ENCODE measurements at places on chromosomes 1 and 21.
A peak's percentile ranks its signal among the peaks of the same experiment; 100 is the strongest.

GRCh38 chr1:179476484-179476883, 99.3 kb downstream of the NPHS2 start:
- no peak for DNase-seq

DNA sequence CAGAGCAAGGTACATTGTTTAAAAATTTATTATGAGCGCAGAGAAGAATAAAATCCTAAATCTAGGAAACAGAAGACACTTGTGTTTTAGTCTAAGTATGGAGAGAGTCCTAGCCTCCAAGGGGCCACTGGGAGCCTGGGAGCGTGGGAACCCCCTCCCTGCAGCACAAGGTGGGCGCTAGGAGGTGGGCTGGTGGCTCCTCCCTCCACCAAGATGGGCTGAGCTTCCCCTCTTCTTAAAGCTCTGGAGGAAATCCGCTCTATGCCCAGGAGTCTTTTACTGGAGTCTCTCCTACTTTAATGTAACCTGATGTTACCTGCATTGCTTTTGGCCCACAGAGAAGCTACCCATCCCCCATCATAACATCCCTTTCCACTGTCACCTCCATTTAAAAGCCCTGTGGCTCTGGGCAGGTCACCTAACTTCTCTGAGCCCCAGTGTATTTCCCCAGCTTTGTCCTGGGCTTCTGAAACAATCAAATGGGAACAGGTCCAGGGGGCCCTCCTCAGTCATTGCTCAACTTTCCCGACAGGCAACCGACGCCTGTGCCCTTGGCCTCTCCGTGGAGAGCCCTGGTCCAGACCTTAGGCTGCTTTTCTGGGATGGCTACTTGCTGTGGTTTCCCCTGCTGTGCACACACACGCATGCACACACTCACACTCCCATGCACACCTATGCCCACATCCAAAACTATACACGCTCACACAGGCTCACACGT, 181.5 kb downstream of the NPHP4 start:
- DNase-seq: no peak

GRCh38 chr1:110114784-110115183, 2.5 kb downstream of the UBL4B start:
- no peak for DNase-seq

GRCh38 chr1:44326024-44326701, 28.9 kb downstream of the ERI3 start:
- DNase-seq: no peak

GRCh38 chr1:59597420-59598119, 217.2 kb upstream of the HOOK1 start:
- no peak for DNase-seq

- DNase-seq: peak; percentile 78
These were observed 668 bp downstream of the CBR3 start for GRCh38 chr21:36135391-36136102.

DNA sequence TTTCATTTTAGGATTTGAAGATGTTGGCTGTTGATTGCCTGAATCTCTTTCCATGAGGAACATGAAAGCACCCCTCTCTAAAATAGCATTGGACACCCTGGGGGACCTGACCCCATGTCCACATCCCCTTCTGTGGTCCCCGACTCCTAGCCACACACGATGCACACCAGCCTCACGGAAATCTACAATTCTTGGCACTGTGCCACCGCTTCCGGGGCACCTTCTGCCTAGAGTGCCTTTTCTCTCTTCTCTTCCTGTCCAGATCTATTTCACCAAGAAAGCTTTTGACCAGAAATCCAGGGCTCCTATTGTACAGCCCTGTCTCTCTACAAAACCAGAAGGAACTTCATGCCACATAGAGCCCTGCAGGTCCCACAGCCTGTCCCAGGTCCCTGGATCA, 50.3 kb downstream of the MYSM1 start:
- DNase-seq: peak; percentile 23

GRCh38 chr1:93728480-93729131, 47.0 kb upstream of the BCAR3 start:
- DNase-seq: no peak

DNA sequence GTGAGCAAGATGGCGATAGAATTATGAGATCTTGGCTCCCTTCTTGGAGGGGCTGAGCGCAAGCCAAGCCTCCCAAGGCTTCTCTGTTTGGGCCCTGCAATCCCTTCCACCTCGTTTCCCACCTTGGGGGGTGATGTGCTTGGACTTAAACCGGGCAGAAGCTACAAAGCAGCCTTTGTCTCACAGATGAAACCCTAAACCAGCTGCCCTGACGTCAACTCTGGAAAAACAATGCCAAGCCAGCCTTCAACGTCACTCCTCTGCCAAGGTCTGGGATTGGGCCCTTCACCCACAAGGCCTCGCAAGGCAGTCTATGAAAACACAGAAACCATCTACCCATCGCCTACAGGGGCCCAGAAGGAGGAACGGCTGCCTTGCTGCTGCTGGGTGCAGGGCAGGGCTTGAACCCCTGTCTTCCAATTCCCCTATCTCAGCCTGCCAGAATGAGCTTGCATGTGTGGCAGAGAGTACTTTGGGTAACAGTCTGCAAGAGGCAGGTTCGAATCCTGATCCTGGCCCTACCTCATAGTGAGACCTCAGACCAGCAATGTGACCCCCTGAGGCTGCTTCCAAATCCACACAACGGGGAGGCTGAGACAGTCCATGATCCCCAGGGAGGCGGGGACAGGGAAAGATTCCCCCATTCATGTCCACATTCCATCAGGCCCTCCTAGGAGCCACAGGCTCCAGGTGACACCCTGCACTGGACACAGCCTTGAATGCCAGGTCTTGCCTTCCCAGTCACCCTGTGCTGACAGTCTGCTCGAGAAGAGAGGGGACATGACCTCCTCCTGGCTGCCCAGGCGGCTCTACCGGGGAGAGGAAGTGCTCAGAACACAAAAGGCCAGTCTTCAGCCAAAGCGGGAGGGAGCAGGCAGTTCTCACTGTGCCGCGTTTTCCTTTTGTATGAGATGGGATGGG, 15.0 kb downstream of the IFFO2 start:
- DNase-seq: no peak

GRCh38 chr1:7261490-7261889, 476.2 kb downstream of the CAMTA1 start:
- DNase-seq: peak; percentile 11

DNA sequence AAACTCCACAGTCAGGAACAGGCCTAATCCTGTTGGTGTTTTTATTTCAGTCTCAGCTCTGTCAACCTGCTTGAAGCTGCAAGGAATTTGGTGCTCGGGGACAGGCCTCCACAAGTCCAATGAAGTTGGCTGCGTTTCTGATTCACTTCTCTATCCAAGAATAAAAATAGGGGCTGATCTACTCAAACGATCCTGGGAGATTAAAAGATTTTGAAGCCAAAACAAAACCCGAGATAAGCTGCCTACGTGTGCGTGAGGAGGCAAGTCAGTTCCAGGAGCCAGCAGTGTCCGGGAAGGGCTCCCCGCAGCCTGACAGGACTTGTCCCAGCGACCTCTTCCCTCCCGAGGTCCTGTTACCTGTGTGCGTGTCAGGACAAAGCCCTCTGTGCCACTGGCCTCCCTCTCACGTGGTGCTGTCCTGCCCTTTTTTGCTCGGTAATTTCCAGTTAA, 98.0 kb downstream of the ETS2 start:
- DNase-seq: no peak

DNA sequence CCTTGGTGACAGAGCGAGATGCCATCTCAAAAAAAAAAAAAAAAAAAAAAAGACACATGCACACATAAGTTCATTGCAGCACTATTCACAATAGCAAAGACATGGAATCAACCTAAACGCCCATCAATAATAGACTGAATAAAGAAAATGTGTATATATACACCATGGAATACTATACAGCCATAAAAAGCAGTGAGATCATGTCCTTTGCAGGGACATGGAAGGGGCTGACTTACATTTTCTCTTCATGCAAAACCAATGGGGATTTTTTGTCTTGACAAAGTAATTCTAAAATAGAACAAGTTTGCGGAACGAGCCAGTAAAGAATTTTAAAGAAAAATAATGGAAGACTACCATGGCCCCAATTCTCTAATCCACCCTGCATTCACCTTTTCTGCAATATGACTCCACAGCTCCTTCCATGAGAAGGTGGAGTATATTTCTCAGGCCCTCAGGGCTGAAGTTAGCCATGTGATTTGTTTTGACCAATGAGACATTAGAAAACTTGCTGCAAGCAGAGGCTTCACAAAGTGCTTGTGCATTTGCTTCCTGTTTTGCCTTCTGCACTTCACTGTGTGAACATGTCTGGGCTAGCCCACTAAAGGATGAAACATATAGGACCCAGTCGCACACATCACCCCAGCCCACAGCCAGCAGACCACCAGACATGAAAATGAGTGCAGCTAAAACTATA, 78.8 kb upstream of the NR5A2 start:
- DNase-seq: no peak

DNA sequence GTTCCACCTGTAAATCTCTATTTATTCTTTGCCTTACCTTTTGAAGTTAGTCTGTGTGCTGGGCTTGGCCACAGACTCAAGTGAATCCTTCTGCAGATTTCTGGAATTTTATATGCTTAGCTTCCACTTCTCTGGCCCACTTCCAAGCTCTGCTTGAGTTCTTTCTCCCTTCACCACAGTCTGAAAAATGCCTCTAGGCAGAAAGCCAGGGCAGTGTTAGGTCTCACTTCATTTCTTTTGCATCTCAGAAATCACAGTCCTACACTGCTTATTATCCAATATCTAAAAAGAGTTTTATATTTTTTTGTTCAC, 48.9 kb downstream of the INKA2 start:
- DNase-seq: peak; percentile 29
